Stimulated activated CD4-positive, alpha-beta T cell treated with anti-CD3 and anti-CD28 coated beads, Interleukin-15, amount 100 ng/mL, for 1 hour (primary cell): ENCODE measurements at places on chromosomes 2 and 18.

DNA sequence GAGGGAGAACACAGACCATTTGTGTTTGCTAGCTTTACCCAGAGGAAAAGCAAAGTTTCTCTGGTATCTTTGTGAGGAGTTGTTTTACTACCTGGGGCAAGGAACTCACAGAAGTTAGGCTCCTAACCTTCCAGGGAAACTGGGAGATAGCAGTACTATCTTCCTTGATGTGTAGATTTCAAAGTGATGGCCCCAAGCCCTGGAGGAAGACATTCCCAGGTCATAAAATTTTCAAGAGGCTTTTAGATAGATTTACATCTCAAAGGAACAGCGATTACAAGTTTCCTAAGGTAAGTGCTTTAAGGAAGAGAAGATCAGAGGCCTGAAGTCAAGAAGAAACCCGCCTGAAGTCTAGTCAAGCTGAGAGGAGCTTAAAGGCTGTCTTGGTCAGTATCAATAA lies 1187.8 kb upstream of the TMEFF2 start:
- DNase-seq: no peak

DNA sequence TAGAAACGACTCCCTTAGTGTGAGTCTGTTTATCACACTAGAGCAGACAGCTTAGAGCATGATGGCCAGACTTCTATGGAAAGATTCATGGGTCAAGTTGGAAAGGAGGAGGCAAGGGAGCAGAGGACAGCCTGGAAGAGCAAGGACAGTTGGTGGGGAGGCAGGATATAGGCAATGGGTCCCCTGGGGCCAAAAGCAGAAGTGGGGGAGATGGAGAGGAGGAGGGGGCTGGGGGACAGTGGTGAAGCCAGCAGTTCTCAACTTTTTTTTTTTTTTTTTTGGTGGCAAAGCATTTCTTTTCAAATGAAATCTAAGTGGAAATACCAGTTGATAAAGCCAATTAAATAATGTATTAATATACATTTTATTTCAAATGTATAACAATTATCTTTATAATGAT lies 197.9 kb downstream of the HRH4 start:
- no peak for DNase-seq

DNA sequence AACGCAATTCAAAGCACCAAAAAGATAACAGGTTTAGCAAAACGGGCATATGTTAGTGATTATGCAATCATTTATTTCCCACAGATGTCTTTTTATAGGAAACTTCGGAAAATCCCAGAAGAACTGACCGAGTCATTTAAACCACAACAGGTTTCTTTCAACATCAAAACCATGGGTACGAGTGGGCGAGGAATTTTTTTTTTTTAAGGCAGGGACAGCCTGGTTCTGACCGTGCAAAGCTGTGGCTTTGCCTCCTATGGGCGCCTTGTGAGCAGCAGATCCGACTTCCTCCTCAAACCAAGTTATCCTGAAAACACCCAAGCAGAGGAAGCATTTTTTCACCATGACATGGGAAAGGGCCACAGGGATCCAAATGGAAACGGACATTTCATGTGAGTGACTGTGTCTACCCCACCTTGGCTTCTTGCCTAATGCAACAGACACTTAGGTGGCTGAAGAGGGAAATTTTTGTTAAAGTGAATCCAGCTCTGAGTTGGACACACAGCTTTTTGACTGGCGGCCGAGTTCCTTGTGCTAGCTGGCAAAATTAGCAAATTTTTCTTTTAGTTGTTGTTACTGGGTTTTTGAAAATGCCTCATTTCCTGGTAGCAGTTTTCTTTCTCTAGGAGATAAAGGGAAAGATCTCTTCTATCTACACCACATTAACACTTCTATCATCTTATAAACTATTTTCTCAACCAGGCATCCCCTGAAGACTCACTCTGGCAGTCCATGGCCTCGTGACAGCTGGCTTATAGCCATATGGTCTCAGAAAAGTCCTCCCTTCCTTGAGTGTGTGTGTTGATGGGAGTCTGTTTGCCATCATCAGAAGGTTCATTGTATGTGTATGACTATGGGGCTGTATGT lies 487.4 kb upstream of the ZEB2 start:
- DNase-seq: no peak

GRCh38 chr2:71788186-71788525 lies 334.8 kb downstream of the DYSF start:
- DNase-seq: no peak

DNA sequence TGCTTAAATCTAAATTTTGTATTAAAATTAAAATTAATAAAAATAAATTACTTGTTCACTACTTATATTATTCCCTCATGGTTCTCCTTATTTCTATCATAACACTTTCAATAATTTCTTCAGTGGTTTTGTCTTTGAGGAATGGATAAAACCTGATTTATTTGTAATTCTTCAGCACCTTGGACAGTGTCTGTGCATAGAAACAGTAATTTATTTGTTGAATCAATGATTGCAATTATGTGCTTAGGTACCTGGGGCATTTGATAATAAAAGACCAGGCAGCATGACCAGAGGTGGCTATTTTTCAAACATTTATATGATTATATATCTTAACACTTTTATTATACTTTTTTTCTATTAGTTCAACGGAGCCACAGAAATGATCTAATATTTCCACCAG lies 1062.7 kb downstream of the DSC3 start:
- no peak for DNase-seq

DNA sequence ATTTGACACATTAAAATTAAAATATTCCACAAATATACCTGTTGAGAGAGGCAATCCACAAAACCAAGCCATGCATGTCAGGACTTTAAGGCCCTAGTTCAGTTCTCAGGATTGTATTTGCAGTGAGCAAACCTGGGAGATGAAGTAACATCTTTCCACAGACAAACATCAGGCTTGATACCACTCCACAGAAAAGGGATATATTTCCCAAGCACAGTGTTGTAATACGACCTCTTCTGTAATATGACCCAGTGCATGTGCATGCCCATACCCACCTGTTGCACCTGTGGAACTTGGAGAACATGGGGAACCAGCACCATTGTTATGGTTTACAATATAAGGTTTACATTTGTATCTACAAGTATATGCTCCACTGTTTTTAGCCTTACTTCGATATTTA lies 184.0 kb downstream of the PDE11A start:
- no peak for DNase-seq
